Adrenal gland (tissue), 19 donors: ENCODE measurements at places on chromosomes 5 and 9. TPM values are rescaled to one million over a fixed set of nuclear protein-coding genes. Genes with fewer than 3 reads are reported as not detected.

Gene GDF9
- total RNA-seq, result 0.78 TPM

Gene ACOT12
- total RNA-seq, result not detected

Gene HTR4
- not detected for total RNA-seq

Gene NOXA1
- total RNA-seq, result 6.1 TPM

- no peaks in the 10 kb centered on the region for H3K27me3 ChIP-seq
- no peaks in the 10 kb centered on the region for H3K4me1 ChIP-seq
- H3K36me3 ChIP-seq, result no peaks in the 10 kb centered on the region
These were observed 20.2 kb downstream of the OCLN start for GRCh38 chr5:69512740-69513260.

GRCh38 chr5:122665051-122665450, 109.8 kb upstream of the SNX2 start:
- no peaks in the 10 kb centered on the region for H3K4me1 ChIP-seq
- H3K27ac ChIP-seq, result no peak overlapping the region
- H3K36me3 ChIP-seq, result no peaks in the 10 kb centered on the region

DNA sequence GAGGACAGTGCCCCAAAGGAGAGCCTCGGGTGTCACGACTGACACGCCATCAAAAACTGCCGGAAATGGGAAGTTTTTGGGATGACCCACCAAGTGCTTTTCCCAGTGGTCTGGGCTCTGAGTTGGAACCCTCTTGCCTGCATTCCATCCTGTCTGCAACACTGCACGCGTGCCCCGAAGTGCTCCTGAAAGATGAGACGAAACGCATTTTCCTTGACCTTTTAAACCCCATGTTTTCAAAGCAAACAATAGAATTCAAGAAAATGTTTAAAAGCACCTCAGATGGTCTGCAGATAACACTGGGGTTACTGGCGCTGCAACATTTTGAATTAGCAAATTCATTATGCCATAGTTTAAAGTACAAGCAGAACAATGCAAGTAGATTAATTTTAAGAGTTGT, 92.9 kb downstream of the ANKRD18A start:
- no peak overlapping the region for H3K4me3 ChIP-seq
- no peak for DNase-seq
- H3K4me1 ChIP-seq, result no peaks in the 10 kb centered on the region
- H3K36me3 ChIP-seq, result no peaks in the 10 kb centered on the region

- peaks cover 24% of the 10 kb centered on the region for H3K4me1 ChIP-seq
- peak within 1 kb of the TSS; percentile 70 for H3K4me3 ChIP-seq
- peak within 1 kb of the TSS; percentile 88 for H3K27ac ChIP-seq
- peak; percentile 83 for DNase-seq
- no peaks in the 10 kb centered on the region for H3K36me3 ChIP-seq
These were observed at the start of gene PANK3 for GRCh38 chr5:168578538-168579487. PANK3 (minus strand) TSS chr5:168579368; CDS start chr5:168579283, 85 bp downstream.

DNA sequence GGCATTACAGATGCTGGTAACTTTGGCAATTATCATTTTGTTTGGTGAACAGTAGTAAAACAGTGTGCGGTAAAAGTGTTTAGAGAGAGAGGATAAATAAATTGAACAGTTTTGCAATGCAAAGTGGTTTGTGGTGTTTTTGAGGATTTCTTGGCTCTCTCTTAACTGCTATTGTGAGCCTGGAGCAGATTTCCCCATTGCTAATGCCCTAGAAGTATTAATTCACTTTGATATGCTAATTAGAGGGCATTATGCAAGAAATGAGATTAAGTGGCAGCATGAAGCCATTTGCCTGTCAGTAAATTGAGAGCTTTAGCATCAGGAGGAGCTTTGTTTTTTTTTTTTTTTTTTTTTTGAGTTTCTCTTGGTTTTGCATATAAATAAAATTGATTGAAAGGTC, 8.2 kb downstream of the PBX3 start:
- H3K27ac ChIP-seq, result no peak overlapping the region
- H3K4me1 ChIP-seq, result peaks cover 30% of the 10 kb centered on the region
- H3K27me3 ChIP-seq, result no peaks in the 10 kb centered on the region
- H3K4me3 ChIP-seq, result no peak overlapping the region
- no peak for DNase-seq

GRCh38 chr5:181204826-181205760, at the start of gene TRIM7:
TRIM7 (minus strand) TSS chr5:181205196; CDS start chr5:181205110, 86 bp downstream.
- no peaks in the 10 kb centered on the region for H3K27me3 ChIP-seq
- peak; percentile 64 for DNase-seq

DNA sequence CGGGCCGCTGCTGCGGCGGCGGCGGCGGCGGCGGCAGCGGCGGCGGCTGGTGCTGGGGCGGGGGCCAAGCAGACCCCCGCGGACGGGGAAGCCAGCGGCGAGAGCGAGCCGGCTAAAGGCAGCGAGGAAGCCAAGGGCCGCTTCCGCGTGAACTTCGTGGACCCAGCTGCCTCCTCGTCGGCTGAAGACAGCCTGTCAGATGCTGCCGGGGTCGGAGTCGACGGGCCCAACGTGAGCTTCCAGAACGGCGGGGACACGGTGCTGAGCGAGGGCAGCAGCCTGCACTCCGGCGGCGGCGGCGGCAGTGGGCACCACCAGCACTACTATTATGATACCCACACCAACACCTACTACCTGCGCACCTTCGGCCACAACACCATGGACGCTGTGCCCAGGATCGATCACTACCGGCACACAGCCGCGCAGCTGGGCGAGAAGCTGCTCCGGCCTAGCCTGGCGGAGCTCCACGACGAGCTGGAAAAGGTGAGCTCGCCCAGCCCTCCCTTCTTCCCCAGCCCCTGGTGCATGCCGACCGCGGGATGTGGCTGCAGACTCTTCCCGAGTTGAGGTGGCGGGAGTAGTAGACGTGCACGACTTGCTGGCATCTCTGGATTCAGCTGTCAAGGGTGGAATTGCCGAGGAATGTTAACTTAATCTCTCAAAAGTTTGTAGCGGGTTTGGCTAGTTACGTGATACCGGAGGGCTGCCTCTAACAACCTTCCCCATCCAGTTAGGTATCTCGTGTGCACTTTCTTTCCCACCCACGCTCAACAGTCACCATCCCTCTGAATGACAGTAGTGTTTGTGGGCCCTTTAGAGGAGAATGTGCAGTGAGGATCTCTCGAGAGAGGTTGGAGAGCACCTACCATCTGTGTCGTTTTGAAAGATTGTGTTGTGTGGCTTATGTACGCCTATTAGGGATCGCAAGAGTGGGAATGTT, 932 bp downstream of the SLC12A2 start:
- peak; percentile 51 for DNase-seq
- H3K27me3 ChIP-seq, result no peaks in the 10 kb centered on the region
- peaks cover 10% of the 10 kb centered on the region for H3K4me1 ChIP-seq
- H3K4me3 ChIP-seq, result peak overlapping the region; percentile 98

GRCh38 chr5:1745796-1746370, 53.8 kb downstream of the MRPL36 start:
- H3K36me3 ChIP-seq, result no peaks in the 10 kb centered on the region
- no peak for DNase-seq
- H3K27ac ChIP-seq, result no peak overlapping the region
- no peaks in the 10 kb centered on the region for H3K4me1 ChIP-seq
- H3K27me3 ChIP-seq, result no peaks in the 10 kb centered on the region

- no peaks in the 10 kb centered on the region for H3K27me3 ChIP-seq
- H3K4me1 ChIP-seq, result no peaks in the 10 kb centered on the region
- no peak overlapping the region for H3K27ac ChIP-seq
- H3K4me3 ChIP-seq, result no peak overlapping the region
These were observed 14.4 kb upstream of the AMACR start for GRCh38 chr5:34022121-34022705.

GRCh38 chr5:172111852-172112225, 76.2 kb downstream of the STK10 start:
- H3K36me3 ChIP-seq, result no peaks in the 10 kb centered on the region
- H3K27ac ChIP-seq, result no peak overlapping the region
- peaks cover 17% of the 10 kb centered on the region for H3K4me1 ChIP-seq
- no peak overlapping the region for H3K4me3 ChIP-seq
- H3K27me3 ChIP-seq, result no peaks in the 10 kb centered on the region

DNA sequence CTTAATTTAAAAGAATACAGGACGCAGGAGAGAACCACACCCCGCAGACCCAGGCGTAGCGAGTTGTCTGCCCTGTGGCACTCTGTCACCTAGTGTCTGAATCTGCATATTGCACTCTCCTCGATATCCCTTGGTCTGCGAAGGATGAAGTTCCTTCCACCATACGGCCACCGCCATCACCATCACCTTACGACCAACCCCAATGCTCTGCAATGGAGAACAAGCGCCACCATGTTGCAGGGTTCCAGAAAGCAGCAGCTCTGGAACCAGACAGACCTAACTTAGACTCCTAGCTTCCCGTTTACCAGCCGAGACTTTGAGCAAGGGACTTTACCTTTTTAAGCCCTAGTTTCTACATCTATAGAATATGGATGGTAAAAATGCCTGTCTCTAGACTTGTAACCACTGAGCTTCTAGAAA, 77.4 kb upstream of the DMRT1 start:
- H3K4me1 ChIP-seq, result no peaks in the 10 kb centered on the region
- H3K27ac ChIP-seq, result no peak overlapping the region
- no peaks in the 10 kb centered on the region for H3K36me3 ChIP-seq
- no peak overlapping the region for H3K4me3 ChIP-seq
- H3K27me3 ChIP-seq, result no peaks in the 10 kb centered on the region
- peak; percentile 63 for DNase-seq

- no peak overlapping the region for H3K27ac ChIP-seq
- H3K4me1 ChIP-seq, result no peaks in the 10 kb centered on the region
- H3K27me3 ChIP-seq, result no peaks in the 10 kb centered on the region
- no peak for DNase-seq
These were observed 7.2 kb downstream of the NDUFS6 start for GRCh38 chr5:1808439-1808838.

DNA sequence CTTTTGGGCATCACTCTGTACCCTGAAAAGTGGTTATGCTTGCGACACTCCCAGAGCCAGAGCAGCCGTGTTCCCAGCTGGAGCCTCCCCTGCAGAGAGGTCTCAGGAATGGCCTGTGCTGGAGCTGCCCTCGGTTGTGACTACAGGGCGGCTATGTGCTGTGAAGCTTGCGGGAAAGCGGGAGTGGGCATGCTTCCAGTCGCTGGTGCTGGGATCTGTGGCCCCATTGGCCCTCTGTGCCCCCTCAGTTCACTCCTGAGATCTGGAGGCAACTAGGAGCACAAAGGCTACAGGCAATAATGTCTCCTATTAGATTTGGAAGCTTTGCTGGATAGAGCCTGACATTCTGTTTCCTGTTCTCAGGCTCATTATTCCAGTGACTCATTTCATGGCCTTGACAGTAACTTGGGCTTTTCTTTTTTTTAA, 56.9 kb downstream of the GPR107 start:
- no peaks in the 10 kb centered on the region for H3K27me3 ChIP-seq
- peak; percentile 48 for DNase-seq
- no peaks in the 10 kb centered on the region for H3K36me3 ChIP-seq
- H3K4me3 ChIP-seq, result no peak overlapping the region

- H3K36me3 ChIP-seq, result no peaks in the 10 kb centered on the region
- peaks cover 8% of the 10 kb centered on the region for H3K4me1 ChIP-seq
- H3K27ac ChIP-seq, result no peak overlapping the region
- no peak overlapping the region for H3K4me3 ChIP-seq
- DNase-seq, result no peak
These were observed 2.8 kb upstream of the ENTREP1 start for GRCh38 chr9:69322256-69322655.

GRCh38 chr5:41270423-41271251, 57.3 kb upstream of the C6 start:
- no peaks in the 10 kb centered on the region for H3K27me3 ChIP-seq
- no peaks in the 10 kb centered on the region for H3K36me3 ChIP-seq
- no peak overlapping the region for H3K4me3 ChIP-seq
- H3K4me1 ChIP-seq, result no peaks in the 10 kb centered on the region
- DNase-seq, result peak; percentile 66
- H3K27ac ChIP-seq, result no peak overlapping the region

DNA sequence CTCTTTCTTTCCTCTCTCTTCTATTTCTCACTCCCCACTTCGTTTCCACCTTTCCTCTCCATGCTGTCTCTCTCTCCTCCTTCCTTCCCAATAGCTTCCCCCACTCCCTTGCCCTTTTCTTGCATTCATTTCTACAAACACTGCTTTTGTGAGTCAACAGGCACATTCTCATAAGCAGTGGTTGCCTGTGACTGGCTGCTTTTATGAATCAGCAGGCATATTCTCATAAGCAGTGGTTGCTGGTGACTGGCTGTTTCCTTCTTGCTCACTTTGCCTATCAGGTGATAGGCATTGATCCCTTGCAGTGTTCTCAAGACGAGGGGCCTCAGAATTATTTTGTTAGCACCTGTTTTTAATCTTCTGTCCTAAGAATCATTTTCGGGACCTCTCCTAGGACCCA, 116.1 kb upstream of the ACTBL2 start:
- H3K4me1 ChIP-seq, result no peaks in the 10 kb centered on the region
- no peak overlapping the region for H3K4me3 ChIP-seq
- no peaks in the 10 kb centered on the region for H3K36me3 ChIP-seq
- H3K27ac ChIP-seq, result no peak overlapping the region
- no peak for DNase-seq
- no peaks in the 10 kb centered on the region for H3K27me3 ChIP-seq

- no peaks in the 10 kb centered on the region for H3K4me1 ChIP-seq
- no peak overlapping the region for H3K4me3 ChIP-seq
- no peak for DNase-seq
- H3K27ac ChIP-seq, result no peak overlapping the region
- no peaks in the 10 kb centered on the region for H3K36me3 ChIP-seq
These were observed 20.2 kb downstream of the NSG2 start for GRCh38 chr5:174065528-174066197.

- no peak overlapping the region for H3K27ac ChIP-seq
- no peaks in the 10 kb centered on the region for H3K4me1 ChIP-seq
- no peak for DNase-seq
These were observed 303.0 kb downstream of the KCTD16 start for GRCh38 chr5:144473650-144474049.

DNA sequence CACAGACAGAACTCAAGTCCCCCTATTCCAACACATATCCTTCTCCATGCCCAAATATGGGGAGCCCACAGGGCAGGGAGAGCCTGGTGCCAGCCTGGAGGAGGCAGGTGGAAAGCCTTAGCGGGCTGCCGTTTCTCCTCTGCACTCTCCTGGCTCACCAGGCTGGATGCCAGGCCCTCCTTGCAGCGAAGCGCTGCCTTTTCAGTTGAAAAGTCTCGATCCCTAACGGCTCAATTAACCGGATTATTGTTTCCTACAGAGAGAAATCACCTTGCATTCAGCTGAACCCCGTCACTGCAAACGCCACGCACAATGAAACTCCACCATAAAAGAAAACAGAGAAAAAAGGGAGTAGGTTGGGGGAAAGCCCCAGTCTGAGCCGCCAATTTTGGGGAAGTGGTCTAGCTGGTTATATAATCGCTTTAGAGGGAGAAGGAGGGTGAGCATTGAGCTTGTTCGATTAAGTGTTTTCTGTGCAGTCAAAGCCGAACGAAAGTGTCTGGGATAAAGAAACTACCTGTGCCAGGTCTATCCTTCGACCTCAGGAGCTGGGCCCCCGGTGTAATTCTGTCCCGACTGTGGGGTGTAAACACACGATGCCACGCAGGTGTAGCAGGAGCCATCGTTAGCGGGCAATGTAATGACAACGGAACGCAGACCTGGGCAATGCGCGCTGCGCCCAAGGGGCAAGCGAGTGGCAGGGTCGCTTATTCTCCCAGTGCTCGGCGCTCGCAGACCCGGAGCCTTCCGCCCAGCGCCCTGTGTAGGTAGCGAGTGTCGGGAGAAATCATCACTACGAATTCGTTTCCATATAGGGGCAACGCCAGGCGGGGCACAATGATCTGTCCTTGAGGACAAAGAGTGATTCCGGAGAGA, 3.8 kb downstream of the BARHL1 start:
- peaks cover 4% of the 10 kb centered on the region for H3K4me1 ChIP-seq
- no peak overlapping the region for H3K4me3 ChIP-seq
- no peak overlapping the region for H3K27ac ChIP-seq
- H3K36me3 ChIP-seq, result no peaks in the 10 kb centered on the region

- H3K27ac ChIP-seq, result peak within 1 kb of the TSS; percentile 72
- peak; percentile 95 for DNase-seq
- H3K4me1 ChIP-seq, result peaks cover 14% of the 10 kb centered on the region
- H3K36me3 ChIP-seq, result no peaks in the 10 kb centered on the region
- no peaks in the 10 kb centered on the region for H3K27me3 ChIP-seq
- H3K4me3 ChIP-seq, result peak within 1 kb of the TSS; percentile 93
These were observed at the start of gene URM1 for GRCh38 chr9:128370752-128371629. URM1 (plus strand) TSS chr9:128371374; CDS start chr9:128371381, 7 bp downstream.
